Activated CD4-positive, alpha-beta T cell treated with anti-CD3 and anti-CD28 coated beads for 36 hours (primary cell): ENCODE measurements at places on chromosomes 4 and X.

DNA sequence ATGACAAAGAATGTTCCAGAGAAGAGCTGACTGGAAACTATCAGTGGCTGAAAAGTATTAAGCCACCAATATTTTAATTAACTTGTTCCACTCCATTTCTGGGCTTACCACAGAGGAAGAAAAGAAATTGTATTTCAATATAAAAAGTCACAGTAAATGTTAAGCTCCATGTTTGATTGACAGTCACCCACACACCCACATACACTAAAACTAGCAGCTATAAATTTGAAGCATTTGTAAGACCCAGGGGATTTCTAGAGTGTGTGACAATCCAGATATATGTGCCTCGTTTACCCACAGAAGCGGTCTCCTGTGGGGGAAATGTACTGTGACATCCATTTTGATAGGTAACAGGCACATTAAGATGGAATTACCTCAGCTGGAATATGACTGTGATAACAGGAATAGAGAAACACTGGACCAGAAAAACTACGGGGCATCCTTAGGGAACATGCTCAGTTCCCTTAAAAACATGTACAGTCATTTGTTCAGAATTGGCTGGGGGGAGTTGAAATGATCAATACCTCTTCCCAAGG is 39.0 kb upstream of the RASGEF1B start:
- no peak for DNase-seq

DNA sequence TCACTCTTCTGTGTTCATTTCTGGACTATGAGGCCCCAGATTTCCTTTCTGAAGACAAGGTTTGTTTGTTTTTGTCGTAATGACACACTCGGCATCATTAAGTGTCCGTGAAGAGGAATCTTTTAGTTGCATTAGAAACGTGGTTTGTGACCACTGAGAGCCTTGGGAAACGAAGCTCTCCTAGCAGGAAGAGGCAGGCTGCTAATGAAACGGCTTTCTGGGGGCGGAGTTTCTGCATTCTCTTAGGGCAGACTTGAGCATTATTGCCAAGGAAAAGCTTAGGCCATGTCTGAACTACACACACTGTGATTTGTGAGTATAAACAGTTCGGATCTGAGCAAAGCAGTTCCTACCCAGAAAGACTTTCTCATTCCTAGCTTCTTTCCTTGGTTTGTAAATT is 64.0 kb downstream of the SOX3 start:
- DNase-seq = no peak

DNA sequence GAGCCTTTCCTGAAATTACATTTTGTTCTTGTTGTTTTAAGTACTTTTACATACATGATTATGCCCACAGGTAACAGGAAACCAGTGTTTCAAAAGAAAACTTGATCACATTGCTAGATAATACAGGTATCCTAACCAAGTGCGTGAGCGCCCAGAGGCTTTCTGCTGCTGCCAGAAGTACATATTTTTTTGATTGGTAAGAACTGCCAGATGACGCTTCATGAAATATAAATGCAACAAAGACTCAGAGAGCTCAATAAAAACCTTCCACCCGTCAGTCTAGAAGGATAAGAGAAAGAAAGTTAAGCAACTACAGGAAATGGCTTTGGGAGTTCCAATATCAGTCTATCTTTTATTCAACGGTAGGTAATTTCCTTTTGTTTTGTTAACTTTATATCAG is at the start of gene EPGN:
TSS of gene EPGN (plus strand) at position 256 of the 400 bp plus-strand sequence. CDS start at position 320, 64 bp downstream.
- peak; percentile 16 for DNase-seq

DNA sequence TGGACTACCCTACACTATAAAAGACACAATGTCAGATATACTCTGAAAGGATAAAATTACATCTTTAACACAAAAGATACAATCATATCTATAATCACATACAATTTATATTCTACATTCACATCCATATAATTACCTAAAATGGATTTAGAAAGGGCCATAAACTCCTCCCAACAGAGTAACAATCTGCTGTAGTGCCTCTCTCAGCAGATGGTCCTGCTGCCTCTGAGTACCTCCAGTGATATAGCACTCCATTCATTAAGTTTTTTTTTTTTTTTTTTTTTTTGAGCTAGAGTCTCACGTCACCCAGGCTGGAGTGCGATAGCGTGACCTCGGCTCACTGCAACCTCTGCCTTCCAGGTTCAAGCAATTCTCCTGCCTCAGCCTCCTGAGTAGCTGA is 7.4 kb downstream of the ANKRD37 start:
- DNase-seq = no peak

DNA sequence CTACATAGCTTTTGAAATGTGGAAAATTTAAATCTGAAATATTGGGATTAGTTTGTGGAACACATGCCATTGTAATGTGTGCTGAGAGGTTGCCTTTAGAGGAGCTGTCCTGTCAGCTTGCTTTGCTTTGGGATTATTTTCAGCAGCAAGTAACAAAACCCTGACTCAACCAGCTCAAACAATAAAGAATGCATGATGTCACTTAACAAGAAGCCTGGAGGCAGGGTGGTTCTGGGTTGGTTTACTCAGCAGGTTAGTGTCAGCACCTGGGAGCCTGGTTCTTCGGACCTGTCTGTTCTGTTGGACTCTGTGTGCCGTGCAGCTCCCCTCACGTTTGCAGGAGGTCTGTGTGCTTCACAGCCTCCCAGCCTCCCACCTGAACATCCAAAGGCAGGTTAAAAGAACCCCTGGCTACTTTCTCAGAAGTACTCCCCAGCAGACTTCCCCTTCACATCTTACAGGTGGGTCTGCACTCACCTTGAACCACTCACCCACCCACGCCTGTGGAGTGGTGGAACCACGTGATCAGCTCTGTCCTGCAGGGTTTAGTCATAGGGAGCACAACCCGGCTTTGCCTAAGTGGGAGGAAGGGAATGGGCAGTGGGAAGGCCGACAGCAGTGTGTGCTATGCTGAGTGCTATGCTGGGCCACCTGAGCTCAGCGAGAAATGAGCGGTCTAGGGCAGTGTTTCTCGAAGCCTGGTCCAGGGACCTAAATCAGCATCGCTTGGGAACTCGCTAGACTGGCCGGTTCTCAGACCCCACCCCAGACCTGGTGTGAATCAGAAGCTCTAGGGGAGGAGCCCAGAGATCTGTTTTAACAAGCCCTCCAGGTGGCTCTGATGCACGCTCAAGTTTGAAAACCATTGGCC is 20.4 kb downstream of the TMEM131L start:
- peak; percentile 65 for DNase-seq

- peak; percentile 68 for DNase-seq
Observed at GRCh38 chr4:1081689-1082040, 31.7 kb downstream of the RNF212 start.
